Fibroblast of pulmonary artery (primary cell): ENCODE measurements at places on chromosomes 5 and 9.

DNA sequence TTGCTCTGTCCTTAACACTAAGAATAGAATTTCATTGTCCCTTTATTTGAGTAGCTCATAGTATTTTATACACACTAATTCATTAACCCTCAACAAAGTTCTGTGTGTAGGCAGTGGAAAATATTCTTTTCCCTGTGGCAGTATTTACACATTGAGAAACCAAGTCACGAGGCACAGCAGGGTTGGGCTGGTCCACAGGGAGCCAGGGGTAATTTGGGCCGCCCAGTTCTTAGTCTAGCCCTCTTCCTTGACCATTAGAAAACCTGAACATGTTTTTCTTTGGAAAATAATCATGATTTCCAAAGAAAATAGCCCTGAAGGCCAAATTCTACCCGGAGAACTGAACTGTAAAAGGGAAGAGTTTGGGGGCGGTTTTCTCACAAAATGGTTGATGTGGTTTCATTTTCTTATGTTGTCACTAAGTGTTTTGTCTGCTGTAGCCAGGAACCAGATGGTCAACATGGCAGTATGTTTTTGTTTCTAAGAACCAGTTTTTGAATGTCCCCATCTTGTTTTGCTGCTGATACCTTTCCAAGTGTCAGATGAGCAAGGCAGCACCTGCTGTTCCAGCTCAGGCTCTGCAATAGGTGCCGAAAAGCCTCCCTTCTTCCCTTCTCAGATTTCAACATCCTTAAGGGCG is 29.6 kb downstream of the ARHGEF28 start:
- no peak for DNase-seq

GRCh38 chr5:74903165-74903787 is 37.1 kb upstream of the FAM169A start:
- DNase-seq: peak; percentile 3

DNA sequence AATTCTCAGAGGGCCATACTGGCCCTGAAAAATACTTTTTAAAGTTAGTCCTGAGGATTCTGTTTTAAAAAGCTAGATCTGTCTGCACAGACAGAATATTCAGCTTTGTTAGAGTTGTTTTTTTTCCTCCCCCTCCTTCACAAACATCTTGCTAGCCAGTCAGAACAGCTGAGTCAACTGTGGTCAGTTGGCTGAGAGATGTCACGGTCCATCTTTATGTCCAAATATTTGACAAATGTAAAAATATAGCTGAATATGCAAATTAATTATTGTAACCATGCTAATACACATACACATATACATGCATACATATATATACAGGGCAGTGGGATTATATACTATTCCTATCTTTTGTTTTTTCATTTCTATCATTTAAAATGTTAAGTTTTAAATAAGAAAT is 33.9 kb downstream of the UNC13B start:
- DNase-seq: peak; percentile 24

DNA sequence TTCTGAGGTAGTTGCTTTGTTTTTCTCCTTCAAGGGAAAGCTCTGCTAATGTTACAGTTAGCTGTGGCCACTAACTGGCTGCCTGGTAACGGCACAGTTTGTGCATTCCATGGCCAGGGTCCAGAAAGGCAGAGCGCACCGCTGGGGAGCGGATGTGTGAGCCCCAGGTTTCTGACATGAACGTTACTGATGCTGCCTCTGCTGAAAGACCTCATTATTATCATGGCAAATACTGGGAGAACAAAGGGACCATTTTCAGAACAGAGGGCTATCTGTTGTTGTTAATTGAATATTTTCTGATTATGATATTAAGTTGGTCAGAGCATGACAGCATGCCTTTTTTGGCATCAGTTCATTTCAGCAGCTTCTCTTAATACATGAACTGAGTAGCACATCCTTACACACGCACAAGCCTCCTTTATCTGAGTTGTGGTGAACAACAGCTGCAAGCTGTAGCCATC is 134.1 kb downstream of the NUDT12 start:
- DNase-seq: peak; percentile 72

DNA sequence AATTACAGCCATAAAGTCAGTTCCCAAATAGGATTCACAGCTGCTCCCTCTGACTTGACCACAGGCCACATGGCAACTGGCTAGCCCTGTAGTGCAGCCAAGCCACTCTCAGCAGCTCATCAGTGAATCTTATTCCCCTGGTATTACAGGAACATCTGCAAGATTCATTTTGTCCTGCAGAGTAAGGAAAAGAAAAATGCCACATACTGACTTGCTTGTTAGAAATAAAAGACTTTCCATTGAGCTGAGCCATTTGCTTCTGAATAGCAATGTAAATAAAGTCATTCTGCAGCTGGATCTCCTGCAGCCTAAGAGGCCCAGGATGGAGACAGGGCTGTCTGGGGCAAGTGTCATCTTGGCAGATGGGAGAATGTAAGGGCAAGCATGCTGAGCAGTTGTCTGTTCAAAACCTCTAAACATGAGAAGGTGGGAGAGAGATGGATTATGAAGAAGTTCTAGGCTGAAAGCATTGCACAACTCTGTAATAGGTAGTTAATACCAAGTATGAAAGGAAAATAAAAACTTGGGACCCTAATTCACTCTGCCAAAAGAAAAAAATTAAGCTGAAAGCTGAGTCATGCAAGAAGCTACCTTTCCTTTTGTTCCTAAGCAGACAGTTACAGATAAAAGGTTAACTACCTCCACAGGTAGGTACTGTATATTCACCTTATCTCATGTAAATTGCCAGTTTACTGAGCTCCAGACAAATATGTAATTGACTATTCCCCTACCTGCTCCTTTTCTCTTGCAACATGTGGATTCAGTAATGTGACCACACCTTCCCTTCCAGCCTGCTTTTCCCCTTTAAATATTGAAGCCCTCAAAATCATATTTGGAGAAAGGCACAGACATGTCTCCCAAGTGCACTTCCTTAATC is 244.4 kb upstream of the RAI14 start:
- DNase-seq: no peak

DNA sequence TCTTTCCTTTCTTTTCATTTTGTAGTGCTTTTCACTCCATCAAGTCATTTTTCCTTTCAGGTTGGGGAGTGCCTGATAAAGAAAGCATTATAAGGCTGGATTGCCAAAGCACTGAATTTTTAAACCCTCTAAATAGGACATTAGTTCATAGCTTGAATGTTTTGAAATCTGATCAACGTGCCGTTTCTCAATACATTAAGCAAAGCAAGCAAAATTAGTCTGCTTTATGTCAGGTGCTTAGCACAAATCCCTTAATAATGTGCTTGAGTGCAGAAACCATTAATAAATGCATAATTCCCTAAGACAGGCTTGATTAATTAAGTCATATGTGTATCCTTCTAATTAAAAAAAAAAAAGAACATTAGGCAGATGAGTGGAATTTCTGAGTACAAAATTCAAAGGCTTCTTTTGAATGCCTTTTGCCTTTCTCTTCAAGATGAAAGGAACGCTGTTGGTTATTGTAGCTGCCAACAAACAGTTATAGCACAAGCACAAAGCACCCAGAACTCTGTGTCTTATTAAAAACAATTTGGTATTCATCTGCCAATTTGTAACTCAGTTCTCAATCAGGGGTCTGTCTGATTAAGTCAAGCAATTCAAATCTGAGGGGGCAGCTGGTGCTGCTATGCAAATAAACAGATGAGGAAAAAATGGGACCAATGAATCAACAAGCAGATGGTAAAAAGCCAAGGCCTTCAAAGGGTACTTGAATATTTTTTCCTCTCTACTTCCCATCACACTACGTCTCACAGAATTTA is 233.7 kb downstream of the TLE1 start:
- no peak for DNase-seq

- peak; percentile 9 for DNase-seq
These were observed 39.1 kb downstream of the FGD3 start for GRCh38 chr9:92986176-92987119.

- peak; percentile 69 for DNase-seq
These were observed 24.4 kb downstream of the SH3TC2 start for GRCh38 chr5:149038336-149039080.

DNA sequence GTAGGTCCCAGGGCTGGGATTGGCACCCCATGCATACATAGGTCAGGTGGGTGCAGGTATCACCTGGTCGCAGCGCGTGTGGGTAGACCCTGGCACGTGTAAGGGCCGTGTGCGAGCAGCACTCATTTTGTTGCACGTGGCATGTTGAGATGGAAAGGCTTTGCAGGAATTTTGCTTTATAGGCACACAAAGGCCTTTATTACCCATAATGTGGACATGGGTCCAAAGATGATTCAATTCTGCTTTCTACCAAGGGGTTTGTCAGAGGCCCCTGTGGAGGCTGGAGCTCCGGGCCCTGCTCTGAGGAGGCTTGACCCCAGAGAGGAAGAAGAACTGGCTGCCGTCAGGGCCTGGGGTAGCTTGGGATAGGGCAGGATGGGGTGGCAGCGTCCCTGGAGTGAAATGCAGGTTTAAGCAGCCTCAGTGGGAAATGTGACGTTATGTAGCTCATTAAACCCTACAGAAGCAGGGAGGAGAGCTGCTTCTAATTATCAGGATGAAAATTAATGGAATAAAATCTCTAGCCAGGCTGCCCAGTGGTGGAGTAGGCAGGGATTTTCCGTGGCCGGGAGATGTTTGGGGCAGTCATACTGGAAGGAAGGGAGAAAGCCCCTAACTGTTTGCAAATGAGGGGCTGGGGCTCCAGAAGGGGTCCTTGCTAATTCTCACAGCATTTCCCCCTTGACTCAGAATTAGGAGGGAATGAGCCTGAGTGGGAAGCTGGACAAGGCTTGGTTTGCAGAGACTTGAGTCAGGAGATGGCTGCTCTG is 103.3 kb upstream of the PITX1 start:
- no peak for DNase-seq

GRCh38 chr9:74783408-74783807 is 104.3 kb downstream of the TRPM6 start:
- DNase-seq: peak; percentile 25

DNA sequence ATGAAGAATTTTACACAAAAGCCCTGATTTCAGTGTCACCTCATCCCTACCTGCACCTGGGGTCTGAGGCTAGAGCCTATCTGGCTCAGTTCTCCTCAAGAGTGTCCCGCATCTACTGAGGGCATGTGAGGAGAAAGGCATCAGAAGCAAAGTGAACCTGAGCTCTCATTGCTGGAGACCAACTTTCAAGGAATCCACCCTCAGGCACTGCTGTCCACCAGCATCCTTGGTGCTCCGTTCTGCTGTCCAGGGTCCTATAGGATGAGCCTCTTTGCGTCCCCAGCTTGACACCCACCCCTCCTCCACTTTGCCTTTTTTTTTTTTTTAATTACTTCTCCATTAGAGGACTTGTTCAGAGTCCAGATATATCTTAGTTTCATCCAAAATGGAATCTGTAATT is 49.5 kb downstream of the CAMSAP1 start:
- no peak for DNase-seq

- DNase-seq: no peak
These were observed 96.8 kb downstream of the OR2K2 start for GRCh38 chr9:111232997-111233790.

DNA sequence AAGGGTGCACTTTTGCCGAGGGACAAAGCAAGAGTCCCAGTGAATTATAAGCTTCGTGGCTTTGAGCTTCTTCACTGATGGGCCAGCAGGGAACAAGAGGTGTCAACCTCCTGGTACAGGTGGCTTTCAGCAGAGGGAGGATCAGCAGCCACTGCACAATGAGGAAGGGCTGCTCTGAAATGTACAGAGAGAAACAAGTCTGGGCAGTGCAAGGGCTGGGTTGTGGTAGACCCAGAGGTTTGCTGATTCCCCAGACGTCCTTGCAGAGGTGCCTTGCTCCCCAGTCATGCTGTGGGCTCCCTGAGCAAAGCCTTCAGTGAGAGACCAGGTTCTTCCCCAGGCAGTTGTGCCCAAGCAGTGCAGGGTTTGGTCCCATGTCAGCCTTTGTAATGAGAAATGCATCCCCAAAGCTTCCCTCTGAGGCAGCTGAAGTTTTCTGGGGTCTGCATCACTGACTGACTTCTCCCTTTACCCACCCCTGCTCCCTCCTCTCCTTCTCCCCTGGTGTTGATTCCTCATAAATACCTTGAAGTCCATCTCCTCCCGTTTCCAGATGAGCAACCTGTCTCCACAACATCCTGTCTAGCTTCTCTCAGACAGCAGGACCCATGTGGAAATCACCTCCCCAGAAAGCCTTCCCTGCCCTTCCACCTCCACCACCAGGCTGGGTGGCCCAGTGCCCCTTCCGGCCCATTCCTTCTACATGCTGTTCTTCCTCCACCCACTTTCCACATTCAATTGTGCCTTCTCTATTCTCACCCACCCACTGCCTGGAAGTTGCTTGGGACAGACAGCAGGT is 599.6 kb upstream of the ADAMTS16 start:
- no peak for DNase-seq

GRCh38 chr9:96719921-96720320 is 58.0 kb downstream of the ZNF510 start:
- DNase-seq: no peak

- peak; percentile 23 for DNase-seq
These were observed 448.0 kb downstream of the SPOCK1 start for GRCh38 chr5:137051161-137051560.

- DNase-seq: no peak
These were observed 395.4 kb downstream of the CSNK1G3 start for GRCh38 chr5:123907349-123907748.

DNA sequence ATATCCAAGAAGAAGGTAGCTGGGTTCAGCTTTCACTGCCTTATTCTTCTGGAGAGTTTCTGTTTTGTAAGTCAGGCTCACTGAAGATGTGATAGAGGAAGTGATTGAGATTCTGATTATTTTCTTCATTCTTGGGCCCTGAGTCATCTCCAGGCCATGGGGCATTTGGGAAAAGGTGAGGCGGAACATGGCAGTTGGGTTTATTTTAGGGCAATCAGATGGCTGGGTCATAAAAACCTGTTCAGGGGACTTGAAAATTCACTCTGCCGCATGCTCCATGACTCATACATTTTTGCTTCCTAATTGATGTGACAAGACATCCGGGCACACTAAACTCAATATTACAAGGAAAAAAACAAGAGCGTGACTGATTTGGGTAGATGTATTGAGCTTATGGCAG is 265.7 kb upstream of the KLF4 start:
- peak; percentile 58 for DNase-seq

- peak; percentile 98 for DNase-seq
These were observed 136.5 kb upstream of the ABCA1 start for GRCh38 chr9:105064248-105065097.
